Left ventricle myocardium inferior (tissue), 1 donor: ENCODE measurements at places on chromosomes 11 and 22.

DNA sequence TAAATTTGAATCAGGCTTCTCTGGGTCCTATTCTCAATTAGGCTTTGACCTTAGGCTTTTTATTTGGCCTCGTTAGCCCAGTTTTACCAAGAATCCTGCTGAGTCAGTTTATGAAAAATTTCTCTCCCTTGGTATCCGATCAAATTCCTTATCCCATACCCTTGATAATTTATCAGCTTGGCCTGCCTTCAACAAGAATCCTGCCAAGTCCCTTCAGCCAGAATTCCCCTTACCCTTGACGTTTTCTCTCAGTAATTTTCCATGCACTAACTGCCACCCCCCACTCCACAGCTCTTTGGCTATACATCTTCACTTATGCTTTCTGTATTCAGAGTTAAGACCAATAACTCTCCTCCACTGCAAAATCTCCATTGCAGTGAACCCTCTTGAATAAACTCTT, 811.0 kb upstream of the CCDC90B start:
- no peak for DNase-seq
- no peak overlapping the region for H3K4me3 ChIP-seq
- H3K27me3 ChIP-seq, result no peaks in the 10 kb centered on the region
- no peaks in the 10 kb centered on the region for H3K4me1 ChIP-seq

GRCh38 chr11:110184456-110184855, 91.3 kb downstream of the ZC3H12C start:
- no peaks in the 10 kb centered on the region for H3K4me1 ChIP-seq
- no peak overlapping the region for H3K4me3 ChIP-seq

- peaks cover 6% of the 10 kb centered on the region for H3K4me1 ChIP-seq
- H3K27ac ChIP-seq, result no peak overlapping the region
- no peak overlapping the region for H3K4me3 ChIP-seq
- DNase-seq, result no peak
- no peaks in the 10 kb centered on the region for H3K36me3 ChIP-seq
These were observed 55.8 kb upstream of the THY1 start for GRCh38 chr11:119478711-119479285.

GRCh38 chr11:13962562-13963168, at the start of gene SPON1:
Gene SPON1 (plus strand): TSS chr11:13962723. CDS start chr11:13962905, 182 bp downstream.
- no peaks in the 10 kb centered on the region for H3K36me3 ChIP-seq
- H3K4me1 ChIP-seq, result peaks cover 28% of the 10 kb centered on the region
- H3K27me3 ChIP-seq, result peaks cover 100% of the 10 kb centered on the region
- DNase-seq, result peak; percentile 46

- H3K36me3 ChIP-seq, result no peaks in the 10 kb centered on the region
- peaks cover 34% of the 10 kb centered on the region for H3K4me1 ChIP-seq
- H3K4me3 ChIP-seq, result no peak overlapping the region
- no peak for DNase-seq
- peak overlapping the region; percentile 75 for H3K27ac ChIP-seq
- peaks cover 14% of the 10 kb centered on the region for H3K27me3 ChIP-seq
These were observed 13.0 kb downstream of the MYO7A start for GRCh38 chr11:77141034-77141433.

- H3K27ac ChIP-seq, result peak overlapping the region; percentile 36
- peak; percentile 31 for DNase-seq
- no peaks in the 10 kb centered on the region for H3K4me1 ChIP-seq
- H3K36me3 ChIP-seq, result no peaks in the 10 kb centered on the region
- H3K4me3 ChIP-seq, result no peak overlapping the region
- peaks cover 37% of the 10 kb centered on the region for H3K27me3 ChIP-seq
These were observed 34.6 kb downstream of the NFAM1 start for GRCh38 chr22:42397332-42398249.

- peak within 1 kb of the TSS; percentile 60 for H3K27ac ChIP-seq
- H3K27me3 ChIP-seq, result peaks cover 12% of the 10 kb centered on the region
- H3K4me1 ChIP-seq, result peaks cover 26% of the 10 kb centered on the region
- DNase-seq, result peak; percentile 69
- peak within 1 kb of the TSS; percentile 70 for H3K4me3 ChIP-seq
- no peaks in the 10 kb centered on the region for H3K36me3 ChIP-seq
These were observed at the start of gene KCNE3 for GRCh38 chr11:74466916-74467885. Gene KCNE3 (minus strand): TSS chr11:74467549. CDS start chr11:74457563, 9,986 bp downstream.

GRCh38 chr11:123020968-123021367, 39.3 kb upstream of the BSX start:
- no peak overlapping the region for H3K27ac ChIP-seq
- DNase-seq, result no peak
- H3K36me3 ChIP-seq, result no peaks in the 10 kb centered on the region

DNA sequence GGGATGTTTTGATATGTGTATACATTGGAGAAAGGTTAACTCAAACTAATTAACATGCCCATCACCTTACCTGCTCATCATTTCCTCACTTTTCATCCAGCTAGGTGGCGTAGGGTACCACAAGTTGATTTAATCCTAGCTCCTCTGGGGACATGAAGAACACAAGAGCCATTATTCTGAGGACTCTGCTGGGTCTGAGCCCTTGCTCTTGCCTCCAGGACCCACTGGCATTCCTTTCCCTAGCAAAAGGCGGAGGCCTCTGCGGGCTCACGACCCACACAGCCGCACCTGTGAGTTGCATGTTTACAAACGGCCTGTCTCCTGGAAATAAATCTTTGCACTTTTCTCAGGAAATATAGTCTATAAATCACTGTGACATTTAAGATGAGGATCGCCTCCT, 871.9 kb downstream of the TBC1D22A start:
- H3K36me3 ChIP-seq, result no peaks in the 10 kb centered on the region
- DNase-seq, result no peak
- no peak overlapping the region for H3K27ac ChIP-seq
- peaks cover 63% of the 10 kb centered on the region for H3K27me3 ChIP-seq
- no peaks in the 10 kb centered on the region for H3K4me1 ChIP-seq
- no peak overlapping the region for H3K4me3 ChIP-seq

- no peaks in the 10 kb centered on the region for H3K4me1 ChIP-seq
- H3K4me3 ChIP-seq, result no peak overlapping the region
- H3K27me3 ChIP-seq, result no peaks in the 10 kb centered on the region
- no peak overlapping the region for H3K27ac ChIP-seq
- DNase-seq, result no peak
- no peaks in the 10 kb centered on the region for H3K36me3 ChIP-seq
These were observed 461.3 kb downstream of the DLG2 start for GRCh38 chr11:85165819-85166218.

GRCh38 chr22:24420072-24420976, 7.1 kb upstream of the ADORA2A start:
- peaks cover 64% of the 10 kb centered on the region for H3K4me1 ChIP-seq
- DNase-seq, result no peak
- no peaks in the 10 kb centered on the region for H3K27me3 ChIP-seq
- peak overlapping the region; percentile 79 for H3K27ac ChIP-seq

GRCh38 chr11:110376711-110377324, 52.9 kb upstream of the FDX1 start:
- peak; percentile 50 for DNase-seq
- H3K27me3 ChIP-seq, result no peaks in the 10 kb centered on the region
- no peaks in the 10 kb centered on the region for H3K36me3 ChIP-seq
- H3K27ac ChIP-seq, result peak overlapping the region; percentile 41
- H3K4me1 ChIP-seq, result peaks cover 19% of the 10 kb centered on the region

GRCh38 chr11:104582431-104582830, 315.8 kb downstream of the CASP12 start:
- H3K36me3 ChIP-seq, result no peaks in the 10 kb centered on the region
- H3K27ac ChIP-seq, result no peak overlapping the region
- no peak for DNase-seq
- H3K4me1 ChIP-seq, result no peaks in the 10 kb centered on the region
- H3K27me3 ChIP-seq, result no peaks in the 10 kb centered on the region
- H3K4me3 ChIP-seq, result no peak overlapping the region

- H3K27ac ChIP-seq, result peak overlapping the region; percentile 88
- H3K27me3 ChIP-seq, result no peaks in the 10 kb centered on the region
- peaks cover 81% of the 10 kb centered on the region for H3K4me1 ChIP-seq
These were observed 29.2 kb downstream of the ADAMTS15 start for GRCh38 chr11:130477586-130478203.

- no peak overlapping the region for H3K27ac ChIP-seq
- H3K36me3 ChIP-seq, result no peaks in the 10 kb centered on the region
- no peak for DNase-seq
- no peak overlapping the region for H3K4me3 ChIP-seq
These were observed 147.2 kb upstream of the BDNF start for GRCh38 chr11:27847496-27847895.

DNA sequence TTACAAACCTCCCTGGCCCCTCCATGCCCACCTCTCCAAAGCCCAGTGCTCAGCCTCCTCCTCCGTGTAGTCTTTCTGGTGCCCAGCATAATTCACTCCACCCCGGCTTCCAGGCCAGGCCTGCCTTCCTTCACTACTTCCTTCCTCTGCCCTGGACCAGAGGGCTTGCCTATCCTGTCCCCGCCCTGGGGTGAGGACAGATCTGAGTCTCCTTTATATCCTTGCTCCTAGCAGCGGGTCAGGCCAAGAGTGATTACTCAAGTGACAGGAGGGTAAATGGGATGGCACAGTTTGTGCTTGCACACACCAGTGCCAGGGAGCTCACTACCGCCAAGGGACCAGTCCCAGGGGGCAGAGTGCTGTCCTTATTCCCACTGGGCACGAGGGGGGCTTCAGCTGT, 48.0 kb downstream of the SCUBE1 start:
- no peaks in the 10 kb centered on the region for H3K27me3 ChIP-seq
- H3K4me1 ChIP-seq, result peaks cover 40% of the 10 kb centered on the region
- H3K27ac ChIP-seq, result no peak overlapping the region
- H3K36me3 ChIP-seq, result no peaks in the 10 kb centered on the region
- no peak overlapping the region for H3K4me3 ChIP-seq

DNA sequence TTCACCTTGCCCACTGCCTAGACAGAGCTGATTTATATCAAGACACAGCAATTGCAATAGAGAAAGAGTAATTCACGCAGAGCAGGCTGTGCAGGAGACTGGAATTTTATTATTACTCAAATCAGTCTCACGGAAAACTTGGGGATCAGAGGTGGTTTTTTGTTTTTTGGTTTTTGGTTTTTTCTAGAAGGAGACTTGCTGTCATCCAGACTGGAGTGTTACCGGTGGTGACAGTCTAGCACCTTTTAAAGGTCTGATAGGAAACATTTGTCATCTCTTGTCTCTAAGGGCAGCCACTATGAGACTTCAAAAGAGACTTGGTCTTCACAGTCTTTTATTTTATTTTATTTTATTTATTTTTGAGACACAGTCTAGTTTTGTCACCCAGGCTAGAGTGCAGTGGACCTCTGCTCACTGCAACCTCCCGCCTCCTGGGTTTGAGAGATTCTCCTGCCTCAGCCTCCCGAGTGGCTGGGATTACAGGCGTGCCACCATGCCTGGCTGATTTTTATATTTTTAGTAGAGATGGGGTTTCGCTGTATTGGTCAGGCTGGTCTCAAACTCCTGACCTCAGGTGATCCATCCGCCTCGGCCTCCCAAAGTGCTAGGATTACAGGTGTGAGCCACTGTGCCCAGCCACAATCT, 19.1 kb downstream of the APOBEC3H start:
- H3K4me3 ChIP-seq, result no peak overlapping the region
- DNase-seq, result no peak
- H3K36me3 ChIP-seq, result no peaks in the 10 kb centered on the region
- peaks cover 52% of the 10 kb centered on the region for H3K27me3 ChIP-seq
- no peaks in the 10 kb centered on the region for H3K4me1 ChIP-seq

DNA sequence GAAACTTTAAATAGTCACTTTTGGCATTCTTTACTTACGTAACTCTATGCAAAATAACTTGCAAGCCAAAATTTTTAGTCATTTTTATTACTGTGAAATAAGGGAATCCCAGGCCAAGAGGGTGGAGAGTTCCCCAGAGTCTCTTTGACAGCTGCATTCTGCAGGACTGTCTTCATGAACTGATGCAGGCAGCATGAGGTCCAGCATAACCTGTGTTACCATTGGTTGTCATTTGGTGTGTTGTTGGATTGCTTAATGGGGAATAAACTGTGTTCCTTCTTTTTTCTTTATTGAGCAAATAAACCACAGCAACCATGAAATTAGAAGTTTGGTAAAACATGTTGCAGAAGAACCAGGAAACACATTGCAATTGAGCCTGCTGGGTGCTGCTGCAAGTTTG, 24.6 kb downstream of the MMP27 start:
- peaks cover 12% of the 10 kb centered on the region for H3K27me3 ChIP-seq
- H3K4me3 ChIP-seq, result no peak overlapping the region
- no peaks in the 10 kb centered on the region for H3K4me1 ChIP-seq
- no peak for DNase-seq
- H3K36me3 ChIP-seq, result no peaks in the 10 kb centered on the region
- H3K27ac ChIP-seq, result no peak overlapping the region

DNA sequence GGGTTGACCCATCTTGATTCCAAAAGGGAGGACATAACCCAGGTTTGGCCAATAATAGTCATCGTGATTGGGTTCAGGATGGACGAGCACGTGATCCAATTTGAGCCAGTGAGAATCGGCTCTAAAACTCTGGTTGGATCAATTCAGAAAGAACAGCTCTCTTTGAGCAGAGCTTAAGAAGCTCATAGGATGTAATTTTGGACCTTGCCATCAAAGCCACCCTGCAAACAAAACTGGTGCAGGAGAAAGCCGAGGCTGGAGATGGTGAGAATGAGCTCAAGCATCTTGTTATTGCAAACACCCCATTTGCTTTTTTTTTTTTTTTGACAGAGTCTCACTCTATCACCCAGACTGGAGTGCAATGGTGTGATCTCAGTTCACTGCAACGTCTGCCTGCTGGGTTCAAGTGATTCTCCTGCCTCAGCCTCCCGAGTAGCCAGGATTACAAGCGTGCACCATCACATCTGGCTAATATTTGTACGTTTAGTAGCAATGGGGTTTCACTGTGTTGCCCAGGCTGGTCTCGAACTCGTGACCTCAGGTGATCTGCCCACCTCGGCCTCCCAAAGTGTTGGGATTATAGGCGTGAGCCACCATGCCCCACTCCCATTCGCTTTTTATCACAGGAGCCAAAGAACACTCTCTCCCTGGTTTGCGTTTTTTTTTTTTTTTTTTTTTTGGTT, 13.8 kb upstream of the MIAT start:
- peaks cover 25% of the 10 kb centered on the region for H3K4me1 ChIP-seq
- H3K4me3 ChIP-seq, result no peak overlapping the region
- no peaks in the 10 kb centered on the region for H3K36me3 ChIP-seq

GRCh38 chr11:16942342-16942741, 71.9 kb downstream of the PLEKHA7 start:
- DNase-seq, result no peak
- H3K36me3 ChIP-seq, result no peaks in the 10 kb centered on the region
- H3K27ac ChIP-seq, result peak overlapping the region; percentile 30
- H3K4me1 ChIP-seq, result peaks cover 21% of the 10 kb centered on the region
- H3K4me3 ChIP-seq, result no peak overlapping the region

GRCh38 chr11:13349581-13349980, 72.0 kb downstream of the BMAL1 start:
- no peak for DNase-seq
- H3K4me1 ChIP-seq, result peaks cover 10% of the 10 kb centered on the region
- H3K4me3 ChIP-seq, result no peak overlapping the region

GRCh38 chr22:30301995-30302809, 12.9 kb upstream of the CASTOR1 start:
- H3K36me3 ChIP-seq, result peaks cover 47% of the 10 kb centered on the region
- H3K4me1 ChIP-seq, result peaks cover 97% of the 10 kb centered on the region
- peak; percentile 57 for DNase-seq
- no peaks in the 10 kb centered on the region for H3K27me3 ChIP-seq
- H3K4me3 ChIP-seq, result no peak overlapping the region

- peaks cover 6% of the 10 kb centered on the region for H3K36me3 ChIP-seq
- peak overlapping the region; percentile 67 for H3K27ac ChIP-seq
- peaks cover 74% of the 10 kb centered on the region for H3K4me1 ChIP-seq
- peak overlapping the region; percentile 7 for H3K4me3 ChIP-seq
These were observed 11.2 kb downstream of the LARGE1 start for GRCh38 chr22:33909075-33909458.

- no peak overlapping the region for H3K4me3 ChIP-seq
- peaks cover 28% of the 10 kb centered on the region for H3K27me3 ChIP-seq
- DNase-seq, result no peak
- no peaks in the 10 kb centered on the region for H3K4me1 ChIP-seq
- H3K36me3 ChIP-seq, result no peaks in the 10 kb centered on the region
- no peak overlapping the region for H3K27ac ChIP-seq
These were observed 208.9 kb downstream of the OPCML start for GRCh38 chr11:133323354-133323753.
